ENCODE measurements at places on chromosomes 5 and 9.

- no peak for DNase-seq
Observed at GRCh38 chr5:137659209-137659608, 76.7 kb downstream of the KLHL3 start.

GRCh38 chr5:34516686-34517085 lies 139.4 kb upstream of the RAI14 start:
- no peak for DNase-seq

DNA sequence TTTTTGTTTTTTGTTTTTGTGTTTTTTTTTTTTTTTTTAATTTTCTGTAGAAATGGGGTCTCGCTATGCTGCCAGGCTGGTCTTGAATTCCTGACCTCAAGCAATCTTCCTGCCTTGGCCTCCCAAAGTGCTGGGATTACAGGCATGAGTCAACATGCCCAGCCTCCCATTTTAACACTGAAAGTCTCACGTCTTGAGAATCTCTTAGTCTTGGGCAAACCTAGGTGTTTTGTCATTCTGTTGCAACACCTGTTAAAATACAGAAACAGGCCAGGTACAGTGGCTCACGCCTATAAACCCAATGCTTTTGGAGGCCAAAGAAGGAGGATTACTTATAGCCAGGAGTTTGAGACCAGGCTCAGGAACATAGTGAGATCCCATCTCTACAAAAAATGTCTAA lies 599.0 kb downstream of the TLR4 start:
- no peak for DNase-seq

- no peak for DNase-seq
Observed at GRCh38 chr9:107789001-107789700, 299.6 kb upstream of the KLF4 start.

- no peak for DNase-seq
Observed at GRCh38 chr9:83800236-83801033, 17.1 kb downstream of the GKAP1 start.
